ENCODE measurements at places on chromosomes 4 and X.

DNA sequence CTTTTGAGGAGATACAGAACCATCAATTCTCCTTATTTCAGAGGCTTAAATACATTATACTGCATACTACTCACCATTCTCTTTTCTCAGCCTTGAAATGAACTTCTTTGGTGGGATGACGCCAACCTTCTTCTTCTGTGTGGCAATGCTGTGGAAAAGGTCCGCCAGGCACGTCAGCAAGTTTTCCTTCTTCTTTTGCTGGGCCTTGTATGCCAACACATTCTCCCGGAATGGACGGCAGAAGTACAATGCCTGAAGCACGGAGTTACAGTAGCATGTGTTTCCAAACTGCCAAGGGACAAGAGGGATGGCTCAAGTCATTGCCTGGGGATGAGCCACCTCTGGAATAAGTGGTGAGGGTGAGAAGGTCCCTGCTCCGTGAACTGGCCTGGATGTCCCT, 31.2 kb downstream of the USP46 start:
- no peak for DNase-seq

DNA sequence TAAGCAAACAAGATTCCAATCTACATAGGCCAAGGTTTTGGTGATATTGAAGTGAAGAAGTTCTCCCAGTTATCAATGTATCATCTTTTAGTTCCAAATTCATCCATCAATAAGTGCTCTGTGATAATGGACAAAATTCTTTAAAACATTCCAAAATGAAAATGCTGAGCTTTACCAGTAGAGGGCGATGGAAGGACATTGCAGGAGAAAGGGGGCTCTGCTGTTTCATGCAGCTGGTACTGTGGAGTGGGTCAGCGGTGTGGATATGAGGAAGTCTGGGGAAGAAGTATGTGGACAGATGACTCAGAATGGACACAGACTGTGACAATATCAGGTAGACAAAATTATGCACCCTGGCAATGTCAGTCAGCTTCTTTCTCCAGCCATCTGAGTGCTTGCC, 46.6 kb upstream of the HS6ST2 start:
- DNase-seq: no peak

DNA sequence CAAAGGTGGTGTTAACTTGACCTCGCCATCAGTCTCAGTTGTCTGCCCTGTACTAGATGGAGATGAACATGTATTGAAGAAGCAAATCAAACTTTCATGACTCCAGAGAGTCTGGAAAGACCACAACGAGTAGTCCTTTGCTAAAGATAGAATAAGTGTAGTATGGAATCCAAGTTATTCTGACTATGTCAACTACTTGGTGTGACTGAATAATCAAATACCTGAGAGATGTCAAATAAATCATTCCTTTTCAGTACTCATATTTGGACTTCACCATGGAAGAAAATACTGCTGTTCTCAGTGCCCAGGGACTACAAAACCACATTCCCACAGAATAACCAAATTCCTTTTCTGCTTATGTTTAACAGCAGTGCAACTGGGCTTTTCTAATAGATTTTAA, 161.2 kb upstream of the SPRY1 start:
- no peak for DNase-seq

DNA sequence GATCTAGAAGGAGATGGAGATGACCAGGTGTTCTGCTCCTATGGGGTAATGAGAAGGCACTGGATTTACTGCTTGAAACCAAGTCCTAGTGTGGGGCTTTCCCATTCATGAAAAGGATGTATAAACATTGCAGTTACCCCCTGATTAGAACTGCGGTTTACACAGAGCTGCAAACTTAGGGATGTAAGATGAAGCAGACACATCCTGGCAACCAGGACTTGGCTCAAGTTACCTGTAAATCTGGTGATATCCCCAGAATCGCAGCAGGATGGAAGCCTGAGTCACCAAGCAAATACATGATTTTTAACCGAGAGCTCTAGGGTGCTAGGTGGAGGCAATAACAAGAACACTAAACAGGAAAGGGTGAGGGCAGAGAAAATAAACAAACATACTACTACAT, 178.6 kb upstream of the MAMLD1 start:
- DNase-seq: no peak

- DNase-seq: no peak
Measured at GRCh38 chr4:2412534-2412884, 5.9 kb downstream of the ZFYVE28 start.

- no peak for DNase-seq
Measured at GRCh38 chrX:11329021-11329420, 35.8 kb downstream of the AMELX start.

All from DMS79 (cell line).